ENCODE measurements at places on chromosomes 6 and 20.

- no peak for DNase-seq
Observed at GRCh38 chr6:12335131-12335527, 45.0 kb downstream of the EDN1 start.

DNA sequence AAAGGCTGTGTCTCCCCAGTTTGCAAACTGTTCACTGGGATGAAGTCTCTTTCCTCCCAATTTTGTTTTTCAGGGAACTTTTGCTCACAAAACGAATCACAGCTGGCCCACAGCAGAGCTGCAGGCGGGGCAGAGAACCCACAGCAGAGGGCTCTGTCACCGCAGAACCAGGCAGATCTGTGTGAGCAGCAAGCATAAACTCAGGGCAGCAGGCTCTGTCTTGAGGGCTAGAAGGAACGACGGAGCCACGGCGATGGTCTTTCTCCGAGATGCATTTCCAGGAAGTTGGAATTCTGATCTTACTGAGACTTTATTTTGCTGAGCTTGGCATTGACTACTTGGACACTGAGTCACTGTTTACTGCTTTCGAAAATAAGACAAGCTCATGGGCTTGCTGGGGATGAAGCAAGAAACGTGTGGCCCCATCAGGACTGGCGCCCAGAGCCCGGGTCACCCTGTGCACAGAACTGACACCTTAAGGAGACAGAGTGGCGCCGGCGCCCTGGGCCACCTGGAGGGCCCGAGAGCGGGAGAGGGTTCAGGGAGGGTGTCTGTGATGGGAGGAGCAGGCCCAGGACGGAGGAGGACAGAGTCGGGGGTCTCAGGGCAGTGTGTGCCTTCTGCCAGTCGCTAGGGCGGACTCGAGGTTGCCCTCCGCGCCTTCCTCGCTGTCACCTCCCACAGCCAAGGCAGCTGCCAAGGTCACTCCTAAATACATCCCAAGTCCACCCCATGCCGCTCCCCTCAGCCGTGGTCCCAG lies 106.3 kb upstream of the NXT1 start:
- DNase-seq: no peak

- DNase-seq: no peak
Observed at GRCh38 chr6:167588920-167589614, 237.6 kb upstream of the AFDN start.

- DNase-seq: no peak
Observed at GRCh38 chr6:167314180-167314821, 10.6 kb upstream of the TTLL2 start.

DNA sequence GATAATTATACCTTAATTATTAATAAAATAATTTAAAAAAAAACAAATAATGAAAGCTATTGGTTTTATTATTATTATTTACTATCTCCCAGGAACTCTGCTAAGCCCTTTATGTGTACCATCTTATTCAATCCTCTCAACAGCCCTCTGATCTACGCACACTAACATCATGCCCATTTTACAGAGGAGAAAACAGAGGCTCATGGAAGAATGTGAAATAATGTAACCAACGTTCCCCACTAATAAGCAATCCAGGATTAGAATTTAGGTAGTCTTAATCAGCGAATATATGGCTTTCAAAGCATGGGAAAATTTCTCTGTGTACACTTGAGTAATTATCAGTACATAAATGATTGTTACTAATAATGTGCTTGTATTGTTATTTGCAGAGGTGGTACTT lies 89.0 kb downstream of the MAFB start:
- DNase-seq: no peak

DNA sequence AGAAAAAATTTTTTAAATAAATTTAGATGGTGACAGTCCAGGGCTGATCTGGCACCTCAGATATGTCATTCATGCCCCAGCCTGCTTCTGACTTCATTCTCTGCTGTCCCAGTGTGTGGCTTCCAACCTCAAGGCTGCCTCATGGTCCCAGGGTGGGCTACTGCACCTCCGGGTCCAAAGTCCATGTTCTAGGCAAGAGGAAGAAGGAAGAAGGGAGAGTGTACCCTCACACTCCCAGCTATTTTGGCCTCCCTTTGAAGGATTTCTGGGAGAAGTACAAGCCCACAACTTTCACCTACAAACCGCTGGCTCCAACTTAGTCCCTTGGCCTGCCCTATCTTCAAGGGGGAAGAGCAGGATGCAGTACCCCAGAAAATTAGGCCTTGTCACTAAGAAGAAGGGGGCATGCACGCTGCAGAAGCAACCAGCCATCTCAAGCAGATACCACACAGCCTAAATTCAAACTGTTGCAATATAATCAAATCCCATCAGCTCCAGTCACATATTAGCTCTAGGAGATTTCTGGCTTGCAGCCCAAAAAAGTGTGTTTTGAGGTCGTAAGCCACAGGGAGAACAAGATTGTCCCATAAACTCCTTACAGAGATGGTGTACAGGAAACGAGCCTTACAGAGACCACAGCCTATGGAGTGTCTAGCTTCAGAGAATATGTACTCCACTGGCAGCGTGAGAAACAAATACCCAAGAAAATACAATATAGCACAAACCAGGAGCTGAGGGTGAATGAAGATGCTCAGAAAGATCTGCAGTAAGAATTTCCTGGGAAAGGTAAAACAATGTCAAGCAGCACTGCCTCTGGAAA lies 906 bp upstream of the BTN3A2 start:
- DNase-seq: peak; percentile 21

DNA sequence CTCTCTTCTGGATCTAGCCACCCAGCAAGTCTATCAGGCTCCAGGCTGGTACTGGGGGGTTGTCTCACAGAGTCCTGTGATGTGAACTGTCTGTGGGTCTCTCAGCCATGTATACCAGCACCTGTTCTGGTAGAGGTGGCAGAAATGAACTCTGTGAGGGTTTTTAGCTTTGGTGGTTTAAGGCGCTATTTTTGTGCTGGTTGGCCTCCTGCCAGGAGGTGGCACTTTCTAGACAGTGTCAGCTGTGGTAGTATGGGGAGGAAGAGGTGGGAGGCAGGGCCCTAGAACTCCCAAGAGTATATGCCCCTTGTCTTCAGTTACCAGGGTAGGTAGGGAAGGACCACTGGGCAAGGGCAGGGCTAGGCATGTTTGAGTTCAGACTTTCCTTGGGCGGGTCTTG lies 75.8 kb downstream of the SNAP91 start:
- no peak for DNase-seq

DNA sequence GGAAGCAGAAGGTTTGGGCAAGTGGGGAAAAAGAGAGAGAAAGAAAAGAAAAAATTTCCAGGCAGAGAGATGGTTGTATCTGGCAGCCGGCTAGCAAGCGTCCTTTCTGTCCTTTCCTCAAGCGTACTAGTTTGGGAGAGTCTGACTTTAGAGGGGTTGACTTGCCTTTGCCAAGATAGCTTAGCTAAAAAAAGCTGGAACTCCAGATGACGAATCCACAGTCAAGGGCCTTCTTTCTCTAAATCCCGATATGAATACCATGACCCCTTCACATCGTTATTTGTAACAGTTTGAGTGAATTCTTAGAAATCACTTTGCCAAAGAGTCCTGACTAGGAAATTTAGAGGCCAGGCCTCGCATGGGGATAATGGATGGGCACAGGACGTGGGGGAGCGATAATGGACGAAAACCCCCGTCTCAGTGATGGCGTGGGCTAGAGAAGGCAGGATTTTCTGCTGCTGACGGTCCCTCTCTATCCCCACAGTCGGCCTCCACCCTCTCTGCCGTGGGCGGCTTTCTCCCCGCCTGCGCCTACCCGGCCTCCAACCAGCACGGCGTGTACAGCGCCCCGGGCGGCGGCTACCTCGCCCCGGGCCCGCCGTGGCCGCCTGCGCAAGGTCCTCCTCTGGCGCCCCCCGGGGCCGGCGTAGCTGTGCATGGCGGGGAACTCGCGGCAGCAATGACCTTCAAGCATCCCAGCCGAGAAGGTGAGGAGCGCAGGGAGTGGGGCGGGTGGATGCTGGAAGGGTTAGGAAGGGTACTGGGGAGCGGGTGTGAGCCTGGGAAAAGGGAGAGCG lies 3.5 kb downstream of the PAX1 start:
- DNase-seq: no peak

DNA sequence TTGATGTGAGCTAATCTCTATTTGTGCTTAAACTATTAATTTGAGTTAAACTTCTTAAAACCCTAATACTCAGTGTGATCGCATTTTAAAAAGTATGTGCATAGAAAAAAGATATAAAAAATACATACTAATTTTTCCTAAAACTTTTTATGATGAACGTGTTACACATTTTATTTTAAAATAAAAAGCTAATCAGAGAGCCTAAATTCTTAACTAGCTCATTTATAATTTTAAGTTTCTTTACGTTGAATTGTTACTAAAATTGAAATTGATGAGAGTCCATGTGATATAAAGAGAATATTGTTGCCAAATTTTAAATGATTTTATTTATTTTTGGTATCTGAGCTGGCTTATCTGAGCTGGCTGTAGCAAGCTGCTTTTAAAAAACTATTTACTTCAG lies 6.6 kb downstream of the MAP3K4 start:
- no peak for DNase-seq

GRCh38 chr6:111683157-111683556 lies 77.5 kb upstream of the TRAF3IP2 start:
- no peak for DNase-seq

DNA sequence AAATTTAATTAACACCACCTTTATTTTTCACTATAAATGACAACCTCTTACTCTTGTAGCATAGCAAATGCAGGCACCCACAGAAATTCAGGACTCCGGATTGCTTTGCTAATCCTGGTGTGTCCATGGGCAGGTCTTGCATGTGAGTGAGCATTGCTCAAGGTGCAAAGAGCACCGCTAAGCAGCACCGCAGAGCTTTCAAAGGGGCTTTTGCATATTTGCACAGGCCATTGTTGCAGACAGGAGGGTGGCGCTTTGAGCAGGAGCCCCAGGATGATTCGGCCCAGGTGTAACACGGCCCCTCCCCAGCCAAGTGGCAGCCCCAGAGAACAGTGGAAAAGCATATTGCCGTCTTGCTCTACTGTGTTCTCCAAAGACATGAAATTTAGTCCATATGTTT lies 293.2 kb downstream of the NRN1 start:
- DNase-seq: no peak

DNA sequence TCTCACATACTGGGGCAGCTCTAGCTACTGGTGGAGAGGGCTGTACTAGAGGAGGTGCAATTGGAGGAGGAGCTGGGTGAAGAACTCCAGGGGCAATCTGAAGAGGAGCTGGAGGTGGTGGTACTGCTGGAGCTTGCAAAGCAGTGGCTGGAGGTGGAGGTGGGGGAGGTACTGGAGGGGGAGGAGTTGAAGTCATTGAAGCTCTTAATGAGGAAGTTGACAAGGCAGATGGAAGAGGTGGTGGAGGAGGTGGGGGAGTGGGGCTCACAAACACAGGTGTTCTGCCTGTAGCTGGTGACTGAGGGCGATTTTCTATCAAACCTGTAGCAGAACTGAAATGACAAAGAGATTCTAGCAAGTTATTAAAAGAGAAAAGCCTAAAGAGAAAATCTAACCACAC lies 77.6 kb downstream of the WASF1 start:
- no peak for DNase-seq

DNA sequence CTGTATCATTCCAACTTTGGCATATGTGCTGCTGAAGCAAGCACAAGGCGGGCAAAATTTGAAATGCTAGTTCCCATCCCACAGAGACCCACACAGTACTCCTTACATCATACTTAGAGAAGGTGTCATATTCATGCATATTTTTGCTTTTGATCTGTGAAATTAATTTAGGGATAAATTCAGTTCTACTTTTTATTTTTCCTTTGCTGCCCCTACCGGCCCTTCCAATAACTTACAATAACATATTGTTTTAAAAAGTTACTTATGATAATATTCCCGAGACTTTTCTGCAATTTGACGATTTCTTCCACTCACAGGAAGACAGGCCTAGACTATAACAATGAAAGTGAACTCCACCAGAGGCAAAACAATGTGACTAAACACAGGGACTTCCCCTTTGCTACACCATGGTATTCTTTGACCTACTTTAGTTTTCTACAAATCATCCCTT lies 35.0 kb downstream of the SESN1 start:
- peak; percentile 17 for DNase-seq

DNA sequence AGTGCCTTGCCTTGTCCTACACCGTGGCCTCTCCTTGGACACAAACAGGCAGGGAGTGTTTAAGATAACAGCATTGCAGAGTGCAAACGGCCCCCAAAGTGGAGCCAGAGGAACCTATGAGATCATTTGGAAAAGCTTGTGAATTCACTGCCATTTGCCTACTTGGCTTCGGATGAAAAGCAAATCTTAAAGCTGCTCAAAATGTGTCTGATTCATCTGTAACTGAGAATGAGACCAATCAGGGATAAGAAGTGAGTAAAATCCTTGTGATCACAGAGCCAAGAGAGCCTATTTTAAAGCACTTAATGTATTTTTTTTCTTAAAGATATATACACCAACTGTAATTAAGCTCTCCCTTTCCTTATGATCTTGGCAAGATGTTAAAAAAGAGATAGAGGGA lies 65.7 kb upstream of the BACH2 start:
- DNase-seq: no peak

DNA sequence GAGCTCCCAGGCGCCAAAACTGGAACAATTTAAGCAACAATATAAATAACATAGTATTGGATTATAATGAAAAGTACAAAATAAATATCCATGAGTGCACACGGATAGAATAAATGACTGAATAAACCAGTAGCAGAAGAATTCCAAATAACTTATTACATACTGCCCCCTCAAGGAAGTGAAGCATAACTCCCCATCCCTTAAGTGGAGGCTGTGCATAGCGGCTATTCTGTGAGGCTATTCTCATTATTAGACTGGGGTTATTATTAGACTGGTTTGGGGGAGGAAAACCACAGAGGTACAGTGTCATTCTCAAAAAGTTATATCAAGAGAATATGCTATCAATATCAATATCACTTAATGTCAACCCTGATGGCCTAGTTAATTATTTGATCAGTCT lies 94.4 kb upstream of the SIRPA start:
- DNase-seq: no peak

DNA sequence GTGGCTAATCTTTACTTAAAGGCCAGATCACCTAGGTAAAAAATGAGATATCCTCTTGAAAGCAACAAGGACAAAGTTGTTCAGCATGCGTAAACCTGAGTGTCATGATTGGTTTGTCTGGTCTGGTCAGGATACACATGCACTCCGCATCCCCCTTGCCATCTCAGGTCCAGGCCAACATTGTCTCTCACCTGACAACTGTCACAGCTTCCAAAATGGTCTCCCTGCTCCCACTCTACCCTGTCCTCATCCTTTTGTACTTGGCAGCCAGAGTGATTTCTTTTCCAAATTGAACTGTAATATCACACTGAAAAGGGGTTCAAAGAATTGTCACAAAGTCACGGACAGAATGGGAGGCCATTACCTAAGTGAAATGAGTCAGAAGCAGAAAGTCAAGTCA lies 21.1 kb upstream of the APCDD1L start:
- no peak for DNase-seq

DNA sequence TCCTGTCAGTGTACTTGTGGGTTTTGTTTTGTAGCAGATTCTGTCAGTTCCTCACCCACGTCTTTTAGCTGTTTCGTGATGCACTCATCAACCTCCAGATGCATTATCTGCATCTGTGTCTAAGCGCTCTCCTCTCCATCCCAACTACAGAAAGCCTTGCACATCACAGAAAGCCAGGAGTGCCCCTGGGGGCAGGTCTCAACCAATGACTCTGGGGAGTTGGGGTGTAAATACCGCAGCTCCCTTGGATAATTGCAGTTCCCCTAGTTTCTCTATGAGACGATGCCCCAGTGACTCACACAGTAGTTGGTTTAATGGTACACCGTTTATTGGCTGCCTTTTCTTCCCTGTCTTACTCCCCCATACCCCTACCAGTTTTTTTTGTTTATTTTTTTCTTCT lies 158.1 kb downstream of the SOX4 start:
- no peak for DNase-seq

Data from CD4-positive, alpha-beta T cell treated with Interleukin-6 for 4 hours (primary cell).